ENCODE measurements at places on chromosomes 4 and X.

DNA sequence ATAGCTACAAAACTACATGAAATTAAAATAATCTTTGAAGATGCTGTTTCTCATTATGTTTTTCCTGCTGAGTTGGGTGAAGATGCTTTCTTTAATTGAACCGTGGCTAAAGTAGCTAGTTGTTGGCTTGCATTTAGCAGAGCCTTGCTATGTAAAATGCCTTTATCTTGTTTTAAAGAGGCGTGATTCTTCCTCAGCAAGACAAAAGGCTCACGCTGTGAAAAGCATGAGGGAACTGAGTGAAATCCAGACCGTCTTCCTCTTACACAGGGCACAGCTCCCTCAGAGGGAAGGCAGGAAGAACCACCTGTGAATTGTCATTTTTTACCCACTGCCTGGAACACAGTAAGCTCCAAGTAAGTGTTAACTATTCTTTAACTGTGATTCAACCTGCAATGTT lies 39.0 kb upstream of the ZNF518B start:
- no peak for DNase-seq

DNA sequence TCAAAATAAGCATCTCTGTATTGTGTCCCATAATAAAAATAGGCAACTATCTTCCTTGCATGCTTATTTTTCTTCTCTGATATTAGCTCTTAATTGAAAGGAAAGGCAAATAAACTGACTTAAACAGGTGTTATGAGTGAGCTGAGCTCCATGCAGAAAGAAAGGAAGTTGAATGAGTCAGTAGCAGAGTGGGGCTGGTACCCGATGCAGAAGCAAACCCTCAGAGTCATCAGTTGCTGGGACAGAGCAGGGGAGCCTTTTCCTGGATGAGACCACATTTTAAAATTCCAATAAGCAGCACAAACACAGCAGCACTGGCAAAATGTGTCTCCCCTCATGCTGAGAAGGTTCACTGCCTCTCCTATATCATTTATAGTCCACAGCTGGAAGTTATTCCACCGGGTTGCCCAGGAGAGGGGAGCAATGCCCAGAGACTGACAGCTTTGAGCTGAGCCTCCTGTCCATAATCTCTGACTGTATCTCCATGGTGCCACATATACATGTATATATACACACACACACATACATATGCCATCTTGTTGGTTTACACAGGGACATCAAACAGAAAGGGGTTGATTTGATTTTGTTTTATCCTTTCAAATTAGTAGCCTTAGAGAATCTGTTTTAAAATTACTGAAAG lies 274.3 kb upstream of the PPARGC1A start:
- DNase-seq, result no peak

GRCh38 chr4:145867406-145867805 lies 71.2 kb downstream of the ZNF827 start:
- no peak for DNase-seq

DNA sequence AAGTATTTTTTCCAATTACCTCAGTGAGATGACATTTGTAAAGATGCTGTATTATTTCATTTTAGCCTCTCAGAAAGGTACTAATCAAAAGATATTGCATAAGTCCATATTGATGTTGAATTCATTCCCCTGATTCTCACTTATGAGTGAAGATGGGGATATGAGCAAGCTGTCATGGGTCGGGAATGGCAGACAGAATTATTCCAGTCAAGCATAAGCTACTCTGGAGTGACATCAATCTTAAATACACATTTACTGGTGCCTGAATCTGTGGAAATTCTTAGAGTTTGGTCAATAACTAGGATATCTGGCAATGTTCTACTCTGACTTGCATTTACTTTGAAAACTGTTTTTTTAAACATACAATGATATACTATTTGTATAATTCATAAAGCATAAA lies 283.8 kb upstream of the PCDH7 start:
- no peak for DNase-seq

DNA sequence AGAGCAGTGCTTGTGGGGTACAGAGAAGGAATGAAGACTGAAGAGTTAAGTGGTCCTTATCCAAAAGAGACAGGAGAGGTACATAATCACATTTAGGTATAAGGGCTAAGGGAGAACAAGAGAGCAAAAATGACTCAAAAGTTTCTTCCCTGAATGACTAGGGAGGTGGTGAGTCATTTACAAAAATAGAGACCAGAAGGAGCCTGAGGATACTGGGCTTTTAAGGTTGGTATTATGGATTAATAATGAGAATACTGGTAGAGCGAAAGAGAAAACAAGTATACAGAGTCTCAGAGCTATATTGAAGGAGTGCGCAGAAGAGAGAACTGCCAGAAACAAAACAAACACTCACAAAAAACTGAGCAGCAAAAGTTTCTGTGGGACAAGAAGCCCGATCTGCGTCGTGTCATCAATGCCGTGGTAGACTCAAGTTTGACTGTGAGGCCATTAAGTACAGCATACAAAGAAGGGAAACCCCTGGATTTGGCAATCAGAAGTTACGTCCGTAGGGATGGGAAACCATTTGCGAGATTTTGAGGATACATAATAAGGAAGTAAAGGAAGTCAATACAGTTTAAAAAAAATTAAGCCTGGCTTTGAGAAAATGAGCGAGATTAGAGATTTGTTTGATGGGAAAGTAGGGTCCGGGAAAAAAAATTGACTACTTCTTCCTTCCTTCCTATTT lies 129.1 kb upstream of the STIM2 start:
- DNase-seq, result peak; percentile 38

- no peak for DNase-seq
These were observed 100.2 kb upstream of the MID1IP1 start for GRCh38 chrX:38701073-38701472.

GRCh38 chr4:89275587-89275986 lies 32.0 kb downstream of the GPRIN3 start:
- DNase-seq, result no peak

DNA sequence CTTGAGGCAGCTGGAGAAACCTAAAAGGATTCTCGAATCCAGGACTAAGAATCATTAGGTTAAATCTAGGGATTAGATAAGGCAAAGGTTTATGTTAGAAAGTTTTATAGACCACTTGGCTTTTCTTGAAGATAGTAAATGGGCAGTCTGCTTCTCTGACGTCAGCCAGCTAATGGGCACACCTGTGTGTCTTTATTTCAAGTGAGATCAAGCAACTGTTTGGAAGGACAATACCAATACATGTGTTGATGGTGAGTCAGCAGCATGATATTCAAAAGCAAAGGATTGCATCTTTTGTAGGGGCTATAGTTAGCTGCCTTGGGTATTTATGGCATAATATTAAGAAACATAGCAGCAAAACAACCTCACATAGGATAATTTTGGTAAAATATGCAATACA lies 46.5 kb upstream of the GRPR start:
- DNase-seq, result no peak

- DNase-seq, result peak; percentile 55
These were observed 691 bp upstream of the USP46 start for GRCh38 chr4:52659722-52660261.

GRCh38 chr4:26826721-26827120 lies 33.9 kb upstream of the STIM2 start:
- peak; percentile 66 for DNase-seq

- no peak for DNase-seq
These were observed 624.6 kb upstream of the TECRL start for GRCh38 chr4:65033899-65034298.

GRCh38 chr4:152500800-152501434 lies 35.0 kb downstream of the FBXW7 start:
- peak; percentile 75 for DNase-seq

DNA sequence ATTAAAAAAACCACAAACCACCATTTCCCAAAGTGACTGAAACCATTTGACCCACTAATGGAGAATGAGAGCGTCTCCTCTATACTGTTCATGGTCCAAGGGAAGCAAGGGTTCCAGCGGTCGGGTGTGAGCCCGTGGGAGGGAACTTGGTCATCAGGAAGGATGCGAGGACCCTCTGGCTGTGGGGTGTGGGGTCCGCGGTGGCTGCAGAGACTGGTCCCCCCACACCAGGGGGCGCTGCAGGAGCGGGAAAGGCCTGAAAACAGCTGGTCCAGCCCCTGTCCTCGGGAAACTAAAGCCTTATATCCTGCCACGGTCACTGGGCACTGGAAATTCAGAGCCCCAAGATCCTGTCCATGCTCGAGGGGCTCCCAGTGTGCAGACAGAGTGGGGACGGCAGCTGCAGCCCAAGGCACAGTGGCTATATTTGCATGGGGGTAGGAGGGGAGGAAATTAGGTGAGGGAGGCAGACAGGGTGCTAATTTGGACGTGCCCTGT lies 4.3 kb downstream of the BLOC1S4 start:
- DNase-seq, result peak; percentile 69

DNA sequence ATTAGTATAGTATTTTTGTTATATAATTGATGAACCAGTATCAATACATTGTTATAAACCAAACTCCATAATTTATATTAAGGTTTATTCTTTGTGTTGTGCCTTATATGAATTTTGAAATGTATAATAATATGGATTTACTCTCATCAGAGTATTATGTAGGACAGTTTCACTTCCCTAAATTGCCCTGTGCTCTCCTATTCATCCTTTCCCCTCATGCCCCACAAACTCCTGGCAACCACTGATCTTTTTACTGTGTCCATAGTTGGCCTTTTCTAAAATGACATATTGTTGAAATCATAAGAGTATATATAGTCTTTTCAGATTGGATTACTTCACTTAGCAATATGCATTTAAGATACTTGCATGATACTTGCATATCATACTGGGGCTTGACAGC lies 958.1 kb upstream of the GRID2 start:
- no peak for DNase-seq

DNA sequence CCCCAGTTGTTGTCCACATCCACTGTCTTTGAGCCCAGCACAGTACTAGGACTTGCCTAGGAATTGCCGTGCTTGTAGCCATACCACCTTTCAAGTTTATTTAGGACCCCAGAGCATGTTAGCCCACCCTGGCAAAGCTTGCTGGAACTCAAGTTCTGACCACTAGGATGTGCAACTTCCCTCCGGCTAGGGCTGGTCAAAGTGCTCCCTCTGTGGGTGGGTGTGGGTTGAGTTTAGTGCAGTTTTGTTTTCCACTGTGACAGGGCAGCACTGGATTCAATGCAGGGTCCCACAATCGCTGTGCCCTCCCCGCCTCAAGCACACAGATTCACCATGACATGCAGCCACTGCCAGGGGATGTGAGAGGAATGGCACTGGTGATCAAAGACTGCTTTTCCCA lies 96.0 kb downstream of the RASGEF1B start:
- no peak for DNase-seq

GRCh38 chr4:1834047-1834775 lies 21.7 kb downstream of the LETM1 start:
- DNase-seq, result peak; percentile 66

DNA sequence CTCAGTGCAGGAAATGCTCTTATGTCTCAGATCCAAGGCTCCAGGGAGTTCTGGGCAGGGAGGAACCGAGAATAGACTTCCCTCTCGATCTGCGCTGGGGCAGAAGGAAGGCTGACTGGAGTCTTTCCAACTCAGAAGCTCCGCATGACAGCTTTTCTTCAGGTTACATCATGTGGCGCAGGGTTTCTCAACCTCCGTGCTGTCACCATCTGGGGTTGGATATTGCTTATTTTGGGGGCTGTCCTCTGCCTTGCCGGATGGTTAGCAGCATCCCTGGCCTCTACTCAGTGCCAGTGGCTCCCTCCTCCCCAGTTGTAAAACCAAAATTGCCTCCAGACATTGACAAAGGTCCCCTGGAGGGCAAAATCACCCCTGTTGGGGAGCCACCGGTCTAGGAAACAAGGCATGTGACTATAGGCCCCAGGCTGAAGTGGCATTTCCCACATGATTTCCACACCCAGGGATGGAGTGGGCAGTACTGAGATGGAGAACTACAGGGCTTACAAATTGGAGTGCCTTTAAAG lies 21.4 kb downstream of the REELD1 start:
- no peak for DNase-seq

DNA sequence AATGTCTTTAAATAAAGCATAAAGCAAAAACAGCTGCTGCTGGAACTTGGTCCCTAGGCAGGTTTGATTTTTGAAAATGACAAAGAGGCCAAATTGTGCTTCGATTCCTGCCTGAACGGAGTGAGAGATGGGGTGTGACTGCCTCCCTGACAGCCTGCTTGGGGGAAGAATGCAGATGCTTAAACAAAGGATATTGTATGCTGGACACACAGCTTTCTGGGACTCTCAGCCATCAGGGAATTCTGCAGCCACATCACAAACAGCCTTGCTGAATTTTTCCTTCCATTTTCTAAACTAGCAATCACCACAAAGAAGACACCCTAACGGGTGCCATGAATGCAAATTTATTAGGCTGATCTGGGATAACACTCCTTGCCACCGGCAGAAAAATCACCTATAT lies 83.9 kb upstream of the CPEB2 start:
- no peak for DNase-seq

DNA sequence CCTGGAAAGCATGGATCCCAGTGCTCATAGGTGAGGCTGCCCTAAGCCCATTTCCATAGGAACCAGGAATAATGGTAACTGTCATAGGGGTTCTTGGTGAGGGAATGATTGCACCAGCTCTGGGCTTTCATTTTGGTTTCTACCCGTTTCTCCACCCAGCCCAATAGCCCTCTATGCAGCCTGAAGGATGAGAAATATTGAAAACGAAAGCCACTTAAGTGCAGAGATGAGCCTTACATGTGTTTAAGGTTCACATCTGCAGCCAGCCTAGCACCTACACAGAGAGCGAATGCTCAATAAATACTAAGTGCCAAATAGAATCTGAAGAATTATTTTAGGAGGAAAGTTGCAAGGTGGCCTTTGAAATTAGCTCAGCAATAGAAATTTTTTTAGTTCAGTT lies 60.4 kb downstream of the MCF2 start:
- peak; percentile 6 for DNase-seq

GRCh38 chrX:6291444-6291843 lies 62.8 kb upstream of the NLGN4X start:
- DNase-seq, result no peak

DNA sequence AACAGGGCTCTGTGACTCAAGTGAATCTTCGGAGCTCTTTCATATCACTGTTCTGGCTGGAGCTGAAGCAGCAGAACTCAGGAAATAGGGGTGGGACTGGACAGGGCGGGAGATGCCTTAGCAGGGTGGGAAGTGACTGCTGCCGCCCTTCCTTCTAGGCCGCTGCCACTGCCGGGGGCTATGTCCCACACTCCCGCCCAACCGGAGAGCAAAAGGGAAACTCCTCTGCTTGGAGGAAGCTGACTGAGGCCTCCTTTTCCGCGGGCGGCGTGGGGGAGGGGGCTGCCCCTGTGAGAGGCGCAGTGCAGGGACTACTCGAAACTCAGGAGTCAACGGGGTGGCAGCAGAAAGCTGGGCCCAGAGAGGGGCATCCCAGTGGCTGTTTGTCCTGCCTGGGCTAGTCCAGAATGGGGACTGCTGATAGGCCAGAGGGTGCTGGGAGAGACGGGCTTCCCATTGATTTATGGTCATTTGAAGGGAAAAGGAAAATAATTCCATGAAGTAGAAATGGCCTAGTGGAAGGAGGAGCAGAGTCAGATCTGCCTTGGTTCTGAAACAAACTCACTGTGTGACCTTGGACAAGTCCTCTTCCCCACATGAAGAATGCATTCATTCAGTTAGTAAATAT lies 36.9 kb downstream of the STARD8 start:
- DNase-seq, result no peak

DNA sequence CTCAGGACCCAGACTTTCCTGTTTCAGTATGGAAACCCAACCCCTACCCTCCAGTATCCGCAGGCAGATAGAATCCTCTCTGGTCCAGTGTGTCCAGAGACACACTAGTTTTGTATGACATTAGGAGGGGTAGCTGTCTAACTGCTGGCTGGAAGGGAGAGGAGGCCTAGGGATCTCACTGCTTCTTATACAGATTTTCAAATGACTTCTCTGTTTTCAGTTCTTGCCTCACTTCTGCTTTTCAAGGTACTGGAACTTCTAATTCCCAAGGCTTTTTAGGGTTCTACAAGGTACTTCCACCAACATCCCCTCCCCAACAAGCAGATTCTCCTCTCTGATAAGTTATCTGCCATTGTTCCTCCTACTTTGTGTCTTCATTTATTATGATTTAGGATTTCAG lies 6.1 kb downstream of the SGCB start:
- no peak for DNase-seq

Measured in GM06990 (cell line).